ENCODE measurements at places on chromosomes 4 and X.

DNA sequence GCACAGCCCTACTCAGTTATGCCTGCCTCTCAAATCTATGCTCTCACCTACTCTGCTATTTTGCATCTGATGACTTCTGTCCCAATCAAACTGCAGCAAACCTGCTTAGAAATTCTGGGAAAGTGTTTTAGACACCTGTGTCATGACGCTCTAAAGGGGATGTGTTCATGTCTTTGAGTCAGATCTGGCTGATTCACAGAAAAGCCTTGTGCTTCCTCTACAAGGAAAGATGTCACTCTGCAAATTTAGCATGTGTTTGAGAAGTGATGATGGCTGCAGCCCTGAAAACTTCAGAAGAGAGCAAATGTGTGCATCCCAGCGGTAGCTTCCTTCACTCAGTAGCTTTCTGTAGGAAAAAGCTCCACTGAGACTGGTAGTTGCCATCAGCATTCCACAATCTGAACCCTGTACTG, 235.4 kb downstream of the MGST2 start:
- DNase-seq = no peak

GRCh38 chrX:106955004-106955772, 35.0 kb downstream of the CLDN2 start:
- no peak for DNase-seq

DNA sequence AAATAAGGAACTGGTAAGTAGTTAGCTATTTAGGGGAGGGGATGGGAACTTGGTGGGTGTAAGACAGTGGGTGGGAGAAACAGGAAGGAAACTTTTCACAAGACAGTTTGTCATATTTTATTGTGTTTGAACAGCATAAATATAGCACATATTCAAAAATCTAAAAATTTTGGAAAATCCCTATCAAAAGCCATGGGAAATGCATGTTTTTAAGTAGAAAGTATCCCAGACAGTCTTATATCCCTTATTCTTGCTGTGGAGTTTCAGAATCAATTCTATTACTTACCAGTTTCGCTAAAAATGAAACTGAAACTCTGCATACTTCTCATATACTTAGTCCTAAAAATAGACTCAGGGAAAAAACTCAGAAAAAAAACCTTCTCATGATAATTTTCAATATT, 22.3 kb upstream of the RASGEF1B start:
- DNase-seq = no peak

- DNase-seq = no peak
Observed at GRCh38 chr4:48943387-48943786, 36.8 kb upstream of the OCIAD2 start.

DNA sequence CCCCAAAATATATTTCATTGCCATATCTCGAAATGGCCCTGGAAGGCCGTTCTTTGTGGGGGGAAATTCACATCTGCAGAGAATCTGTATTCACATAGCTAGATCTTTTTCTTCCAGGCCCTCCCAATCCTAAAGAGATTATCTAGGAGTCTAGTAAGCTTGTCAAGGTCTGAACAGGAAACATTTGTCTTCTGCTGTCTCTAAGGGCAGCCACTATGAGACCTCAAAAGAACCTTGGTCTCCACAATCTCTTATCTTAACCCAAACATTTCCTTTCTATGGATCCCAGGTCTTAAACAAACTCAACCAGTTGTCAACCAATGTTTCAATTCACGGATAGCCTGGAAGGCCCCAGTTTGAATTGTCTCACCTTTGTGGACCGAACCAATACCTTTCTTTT, 45.0 kb downstream of the CRLF2 start:
- no peak for DNase-seq

GRCh38 chr4:4330794-4331193, 40.7 kb downstream of the ZBTB49 start:
- DNase-seq = no peak

DNA sequence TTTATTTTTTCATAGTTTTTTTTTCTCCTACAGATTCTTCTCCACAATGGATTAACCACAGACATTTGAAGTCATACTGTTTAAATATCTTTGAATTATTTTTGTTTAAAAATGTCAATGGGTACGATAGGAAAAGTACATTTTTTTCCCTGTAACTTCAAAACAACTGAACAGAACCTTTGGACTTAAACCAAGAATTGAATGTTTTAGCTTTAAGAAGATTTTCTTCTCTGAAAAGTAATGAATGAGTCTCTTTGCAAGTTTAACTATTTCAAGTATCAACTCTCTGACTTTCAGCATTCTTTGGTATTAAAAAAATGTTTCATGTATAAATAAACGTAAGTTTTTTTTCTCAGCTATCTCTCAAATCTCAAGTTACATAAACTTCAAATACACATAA, 364.3 kb downstream of the FBXO8 start:
- no peak for DNase-seq

- DNase-seq = no peak
Observed at GRCh38 chr4:150256841-150257730, 178.8 kb downstream of the DCLK2 start.

DNA sequence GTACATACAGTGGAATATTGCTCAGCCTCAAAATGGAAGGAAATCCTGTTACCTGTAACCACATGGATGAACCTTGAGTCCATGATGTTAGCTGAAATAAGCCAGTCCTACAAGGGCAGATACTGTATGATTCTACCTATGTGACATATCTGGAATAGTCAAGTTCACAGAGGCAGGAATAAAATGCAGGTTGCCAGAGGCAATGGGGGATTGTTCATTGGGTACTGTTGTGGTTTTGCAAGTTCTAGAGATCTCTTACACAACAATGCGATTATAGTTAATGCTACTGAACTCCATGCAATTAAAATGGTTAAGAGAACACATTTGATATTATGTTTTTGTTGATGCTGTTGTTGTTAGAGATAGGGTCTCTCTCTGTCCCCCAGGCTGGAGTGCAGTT, 74.6 kb downstream of the SHROOM2 start:
- no peak for DNase-seq

DNA sequence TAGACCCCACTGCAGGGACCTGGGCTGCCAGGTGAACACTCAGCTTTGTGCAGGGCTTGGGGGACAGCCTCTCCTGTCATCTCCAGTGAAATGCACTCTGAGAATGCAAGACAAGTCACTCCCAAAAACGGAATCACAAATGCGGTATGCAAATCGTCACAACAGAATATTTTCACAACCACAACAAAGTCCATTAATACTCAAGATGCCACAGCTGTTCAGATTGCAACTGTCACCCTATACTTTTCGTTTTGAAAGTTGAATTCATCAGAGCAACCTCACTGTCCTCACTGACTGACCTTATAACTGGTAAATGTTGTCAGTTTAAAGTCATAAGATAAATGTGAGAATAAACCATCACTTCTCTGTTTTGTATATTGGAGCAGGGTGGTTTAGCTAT, 16.6 kb downstream of the JAKMIP1 start:
- DNase-seq = no peak

DNA sequence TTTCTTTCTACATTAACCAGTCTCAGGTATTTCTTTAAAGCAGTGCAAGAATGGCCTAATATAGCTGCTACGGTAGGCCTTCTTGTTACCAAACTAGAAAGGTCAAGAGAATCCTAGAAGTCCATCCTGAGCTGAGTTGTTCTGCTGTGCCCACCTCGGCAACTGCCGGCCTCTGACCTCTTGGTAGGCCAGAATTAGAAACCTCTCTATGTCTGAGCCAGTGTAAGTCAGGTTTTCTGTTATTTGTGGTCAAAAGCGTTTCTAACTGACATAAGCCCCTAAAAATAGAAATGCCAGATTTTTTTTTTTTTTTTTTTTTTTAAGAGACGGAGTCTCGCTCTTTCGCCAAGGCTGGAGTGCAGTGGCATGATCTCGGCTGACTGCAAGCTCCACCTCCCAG, 43.1 kb downstream of the SOWAHB start:
- no peak for DNase-seq

DNA sequence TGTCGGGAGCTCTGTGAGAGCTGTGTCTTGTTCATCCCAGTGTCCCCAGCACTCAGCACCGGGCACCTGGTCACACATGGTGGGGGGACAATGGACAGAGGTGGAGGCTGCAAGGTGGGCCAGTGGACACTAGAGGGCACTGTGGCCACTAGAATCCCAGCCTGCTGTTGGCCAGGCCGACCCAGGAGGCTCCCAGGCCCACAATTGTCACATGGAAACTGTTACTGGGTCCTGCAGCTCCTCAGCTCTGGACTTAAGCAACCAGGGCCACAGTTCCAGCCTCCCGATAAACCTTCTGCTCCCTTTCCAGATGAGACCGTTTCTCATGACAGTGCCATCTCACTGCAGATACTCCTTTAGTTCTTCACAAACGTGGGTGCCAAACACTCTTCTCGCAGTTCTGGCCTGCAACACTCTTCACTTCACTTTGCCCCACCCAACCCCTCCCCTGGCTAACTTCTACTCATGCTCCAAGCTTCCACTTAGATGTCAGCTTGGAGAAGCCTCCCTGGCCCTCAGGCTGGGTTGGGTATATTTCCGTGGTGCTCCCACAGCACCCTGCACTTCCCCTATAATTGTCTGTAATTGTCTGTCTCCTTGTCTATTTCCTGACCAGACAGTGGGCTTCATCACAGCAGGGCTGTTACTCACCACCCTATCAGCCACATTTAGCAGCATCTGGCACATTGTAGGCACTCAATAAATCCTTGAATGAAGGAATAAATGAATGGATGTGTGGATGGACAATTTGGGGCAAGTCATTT, 3.5 kb upstream of the IQSEC2 start:
- no peak for DNase-seq

DNA sequence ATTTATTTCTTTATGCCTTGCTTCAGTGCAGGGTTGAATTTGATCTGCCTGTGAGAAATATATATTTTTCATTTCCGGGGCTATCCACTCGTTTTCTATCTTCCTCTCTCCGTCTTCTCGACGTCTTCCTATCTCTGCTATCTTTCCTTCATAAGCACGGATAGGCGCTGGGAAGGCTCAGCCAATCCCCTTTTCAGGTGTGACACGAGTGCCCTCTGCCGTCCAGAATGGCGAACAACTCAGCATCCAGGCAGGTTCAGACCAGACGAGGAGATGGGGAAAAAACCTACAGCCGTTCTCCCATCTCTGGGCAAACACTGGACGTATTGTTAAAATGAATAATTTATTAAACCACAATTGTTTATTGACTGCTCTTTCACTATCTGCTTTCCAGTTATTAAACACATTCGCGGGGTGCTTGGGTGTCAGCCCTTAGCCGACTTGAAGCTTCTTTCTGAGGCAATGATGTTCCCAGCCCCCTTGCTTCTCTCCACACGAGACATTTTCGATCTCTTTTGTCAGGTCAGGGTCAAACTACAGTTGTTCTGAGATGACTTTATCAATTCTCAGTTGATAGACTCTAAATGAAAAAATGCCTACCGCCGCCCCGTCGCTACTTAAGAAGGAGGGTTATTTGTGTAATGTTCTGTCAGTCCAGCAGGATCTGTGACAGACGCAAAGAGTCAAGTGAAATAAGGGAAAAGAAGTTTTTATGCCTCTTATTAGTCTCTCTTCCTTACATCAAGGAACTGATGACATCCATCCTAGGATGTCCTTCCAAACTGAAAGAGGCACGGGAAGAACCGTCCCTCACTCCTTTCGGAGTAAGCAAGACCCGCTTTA, 96.3 kb upstream of the NOCT start:
- no peak for DNase-seq

GRCh38 chr4:145609481-145610427, 9.4 kb upstream of the MMAA start:
- DNase-seq = peak; percentile 26

DNA sequence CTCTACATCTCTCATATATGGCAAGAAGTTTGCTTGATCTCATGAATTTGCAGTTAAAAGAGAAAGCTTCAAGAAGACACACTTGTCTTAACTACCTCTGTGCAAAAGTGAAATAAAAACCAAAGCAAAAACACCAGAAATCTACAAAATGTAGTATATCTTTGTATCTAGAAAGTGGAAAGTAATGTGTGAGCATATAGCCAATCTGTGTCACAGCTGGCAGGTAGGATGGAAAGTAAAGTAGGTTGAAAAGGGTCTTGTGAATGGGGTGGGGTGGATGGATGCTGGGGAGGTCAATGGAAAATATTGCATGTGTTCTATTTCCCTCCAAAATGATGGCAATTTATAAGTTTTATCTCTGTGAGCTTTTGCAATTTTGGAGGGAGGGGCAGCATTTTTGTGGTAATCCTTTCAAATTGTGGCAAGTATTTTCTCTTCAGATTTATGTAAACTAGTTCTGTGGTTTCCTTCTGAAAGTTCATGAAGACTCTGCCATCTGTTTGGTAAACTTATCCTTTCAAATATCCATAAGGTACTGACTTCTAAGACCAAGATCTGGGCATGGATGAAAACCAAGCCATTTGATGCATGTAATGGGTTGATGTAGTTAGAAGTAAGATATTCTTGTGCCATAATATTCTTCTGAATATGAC, 215.9 kb upstream of the GIMD1 start:
- no peak for DNase-seq
